Activated naive CD8-positive, alpha-beta T cell treated with anti-CD3 and anti-CD28 coated beads for 36 hours (primary cell): ENCODE measurements at places on chromosomes 5 and 9.
A peak's percentile ranks its signal among the peaks of the same experiment; 100 is the strongest.

DNA sequence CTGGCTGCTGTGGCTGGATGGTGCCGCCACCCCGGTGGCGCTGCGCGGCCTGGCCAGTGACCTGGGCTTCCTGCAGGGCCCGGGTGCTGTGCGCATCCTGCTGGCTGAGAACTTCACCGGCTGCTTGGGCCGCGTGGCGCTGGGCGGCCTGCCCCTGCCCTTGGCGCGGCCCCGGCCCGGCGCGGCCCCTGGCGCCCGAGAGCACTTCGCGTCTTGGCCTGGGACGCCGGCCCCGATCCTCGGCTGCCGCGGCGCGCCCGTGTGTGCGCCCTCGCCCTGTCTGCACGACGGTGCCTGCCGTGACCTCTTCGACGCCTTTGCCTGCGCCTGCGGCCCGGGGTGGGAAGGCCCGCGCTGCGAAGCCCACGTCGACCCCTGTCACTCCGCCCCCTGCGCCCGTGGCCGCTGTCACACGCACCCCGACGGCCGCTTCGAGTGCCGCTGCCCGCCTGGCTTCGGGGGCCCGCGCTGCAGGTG, 17.5 kb downstream of the CRB2 start:
- peaks cover 40% of the 10 kb centered on the region for H3K27me3 ChIP-seq
- no peak overlapping the region for H3K27ac ChIP-seq
- DNase-seq: peak; percentile 24
- H3K4me1 ChIP-seq: no peaks in the 10 kb centered on the region

DNA sequence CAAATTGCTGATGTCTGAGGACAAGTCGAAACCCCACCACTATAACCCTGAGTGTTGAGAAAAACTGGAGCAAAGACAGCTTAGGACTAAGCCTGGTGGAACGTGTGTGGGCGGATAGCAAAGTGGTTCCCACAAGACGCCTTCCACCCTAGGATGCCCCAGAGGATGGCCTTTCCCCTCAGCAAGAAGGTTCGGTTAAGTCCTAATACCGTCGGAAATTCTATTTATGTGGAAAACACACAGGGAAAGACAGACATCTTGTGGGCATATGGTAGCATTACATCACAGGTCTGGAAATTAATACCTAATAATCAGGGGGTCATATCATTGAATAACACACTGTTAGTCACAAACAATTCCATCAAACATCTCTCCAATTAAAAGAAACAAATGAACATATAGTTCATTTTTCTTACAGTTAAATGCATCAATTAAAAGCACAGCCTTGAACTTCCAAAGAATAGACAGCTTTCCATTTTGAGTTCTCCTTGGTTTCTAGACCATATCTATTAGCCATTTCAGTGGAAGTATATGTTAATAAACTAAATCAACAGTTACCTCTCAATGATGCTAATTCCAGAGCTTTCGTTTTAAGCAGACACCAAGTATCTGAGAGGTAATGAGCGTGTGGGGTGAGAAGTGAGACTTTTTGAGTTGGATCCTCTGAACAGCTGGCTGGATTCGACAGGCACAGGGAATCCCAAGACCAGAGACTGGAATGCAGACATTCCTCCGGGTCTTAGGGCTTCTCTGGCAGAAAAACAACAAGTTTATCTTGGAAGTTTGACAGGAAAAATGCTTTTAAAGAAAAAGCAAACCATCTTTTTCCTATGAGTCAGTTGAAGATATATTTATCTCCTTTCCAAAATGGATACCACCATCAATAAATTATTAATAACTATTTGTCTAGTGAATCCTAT, 2.9 kb upstream of the ICE1 start:
- peaks cover 7% of the 10 kb centered on the region for H3K36me3 ChIP-seq
- no peak overlapping the region for H3K4me3 ChIP-seq
- no peak for DNase-seq
- H3K4me1 ChIP-seq: peaks cover 18% of the 10 kb centered on the region
- H3K27ac ChIP-seq: no peak overlapping the region
- no peaks in the 10 kb centered on the region for H3K27me3 ChIP-seq

GRCh38 chr5:16669776-16670175, 53.0 kb upstream of the RETREG1 start:
- H3K4me1 ChIP-seq: peaks cover 15% of the 10 kb centered on the region
- no peak overlapping the region for H3K27ac ChIP-seq
- H3K4me3 ChIP-seq: no peak overlapping the region
- no peaks in the 10 kb centered on the region for H3K36me3 ChIP-seq
- H3K27me3 ChIP-seq: no peaks in the 10 kb centered on the region

- no peak overlapping the region for H3K4me3 ChIP-seq
- H3K27me3 ChIP-seq: no peaks in the 10 kb centered on the region
- H3K27ac ChIP-seq: no peak overlapping the region
- H3K36me3 ChIP-seq: no peaks in the 10 kb centered on the region
- no peaks in the 10 kb centered on the region for H3K4me1 ChIP-seq
Measured at GRCh38 chr5:78597974-78598371, 50.6 kb downstream of the LHFPL2 start.

- H3K4me1 ChIP-seq: peaks cover 6% of the 10 kb centered on the region
- no peak overlapping the region for H3K27ac ChIP-seq
- peaks cover 8% of the 10 kb centered on the region for H3K27me3 ChIP-seq
- no peaks in the 10 kb centered on the region for H3K36me3 ChIP-seq
- DNase-seq: no peak
- H3K4me3 ChIP-seq: no peak overlapping the region
Measured at GRCh38 chr9:99663856-99664255, 157.8 kb upstream of the NR4A3 start.

- no peaks in the 10 kb centered on the region for H3K4me1 ChIP-seq
- no peak for DNase-seq
- no peak overlapping the region for H3K27ac ChIP-seq
Measured at GRCh38 chr5:146744068-146744745, 134.3 kb downstream of the PPP2R2B start.

DNA sequence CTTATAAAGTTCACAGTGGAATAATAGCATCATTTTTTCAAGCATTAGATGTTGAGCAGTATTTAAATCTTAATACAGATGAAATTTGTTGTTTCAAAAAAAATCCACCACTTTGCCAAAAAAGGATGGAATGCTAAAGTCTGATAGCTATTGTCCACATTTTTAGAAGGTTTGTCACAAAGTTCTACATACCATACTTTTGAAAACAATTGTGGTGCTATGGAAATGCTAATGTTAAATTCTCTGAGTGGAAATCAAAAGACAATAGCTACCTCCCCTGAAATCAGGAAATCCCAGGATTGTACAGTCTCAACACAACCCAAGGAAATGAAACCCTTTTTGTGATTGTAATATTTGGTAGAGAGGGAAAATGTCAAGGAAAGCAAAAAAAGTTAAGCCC, 19.3 kb upstream of the GRAMD2B start:
- H3K4me3 ChIP-seq: no peak overlapping the region
- H3K4me1 ChIP-seq: no peaks in the 10 kb centered on the region
- H3K36me3 ChIP-seq: peaks cover 5% of the 10 kb centered on the region
- no peak overlapping the region for H3K27ac ChIP-seq
- no peaks in the 10 kb centered on the region for H3K27me3 ChIP-seq

DNA sequence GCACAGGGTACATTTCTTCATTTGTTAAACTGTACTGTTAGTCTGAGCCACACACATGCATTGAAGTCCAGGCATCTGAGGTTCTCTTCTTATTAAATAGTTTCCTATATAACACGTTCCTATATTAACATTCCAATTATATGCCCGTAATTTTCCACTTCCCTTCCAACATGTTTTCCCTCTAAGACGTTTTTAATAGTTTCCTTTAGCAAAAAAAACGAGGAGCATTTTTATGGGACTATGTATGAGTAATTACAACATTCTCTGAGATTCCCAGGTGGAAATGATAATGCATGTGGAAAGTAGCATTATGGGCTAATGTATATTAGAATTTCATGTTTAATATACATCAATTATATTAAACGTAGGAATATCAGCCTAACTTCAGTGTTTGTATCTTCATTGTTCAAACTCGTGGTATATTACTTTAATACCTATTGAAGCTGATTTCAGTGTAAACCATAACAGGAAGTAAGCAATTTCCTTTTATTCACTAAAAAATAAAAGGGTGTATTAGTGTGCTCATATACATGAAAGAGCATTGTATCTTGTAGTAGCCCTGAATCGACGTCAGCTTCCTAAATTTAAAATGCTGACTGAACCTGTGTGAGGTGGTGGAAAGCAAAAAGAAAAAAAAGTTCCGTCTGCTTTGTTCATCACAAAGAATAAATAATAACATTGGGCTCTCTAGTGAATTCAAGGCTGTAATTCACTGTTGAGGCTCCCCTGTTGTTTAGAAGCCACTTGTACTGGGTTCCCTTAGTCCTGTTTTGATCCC, 11.3 kb downstream of the SMARCA2 start:
- H3K36me3 ChIP-seq: peaks cover 37% of the 10 kb centered on the region
- no peak overlapping the region for H3K4me3 ChIP-seq
- H3K4me1 ChIP-seq: peaks cover 87% of the 10 kb centered on the region
- no peak overlapping the region for H3K27ac ChIP-seq

DNA sequence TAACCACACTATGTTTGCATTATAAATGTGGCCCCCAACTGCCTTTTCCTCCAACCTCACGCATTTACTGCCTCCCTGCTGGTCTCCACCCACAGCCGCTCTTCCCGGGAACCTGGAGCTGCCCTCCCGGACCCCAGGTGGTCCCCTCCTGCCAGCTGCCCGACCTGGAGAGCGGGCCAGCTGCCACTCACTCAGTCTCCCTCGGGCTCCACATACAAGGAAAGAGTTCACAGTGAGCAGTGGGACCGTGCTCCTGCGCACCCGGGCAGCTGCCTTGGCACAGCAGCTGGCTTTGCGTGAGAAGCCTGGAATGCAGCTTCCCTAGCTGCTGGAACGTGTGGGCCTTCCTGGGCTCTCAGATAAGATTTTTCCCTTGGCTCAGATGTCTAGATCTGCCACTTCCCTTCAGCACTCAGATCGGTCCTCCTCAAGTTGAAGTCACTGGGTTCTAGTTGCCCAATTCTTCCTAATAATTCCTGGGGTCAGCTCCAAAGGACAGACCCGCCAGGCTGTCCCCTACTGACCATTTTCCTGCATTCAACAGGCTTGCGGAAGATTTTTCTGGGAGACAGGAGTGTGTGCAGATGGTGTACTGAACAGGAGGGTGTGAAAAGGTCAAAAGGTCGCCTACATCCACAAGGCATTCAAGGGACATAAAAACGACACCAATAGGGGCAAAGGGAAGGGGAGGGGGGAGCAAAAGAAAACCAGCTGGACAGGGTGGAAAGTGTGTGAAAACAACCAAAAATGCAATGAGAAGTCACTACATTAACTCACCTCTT, 69.1 kb downstream of the MYO10 start:
- no peak overlapping the region for H3K27ac ChIP-seq
- no peaks in the 10 kb centered on the region for H3K27me3 ChIP-seq
- H3K36me3 ChIP-seq: no peaks in the 10 kb centered on the region
- DNase-seq: no peak

- peaks cover 12% of the 10 kb centered on the region for H3K4me1 ChIP-seq
- H3K36me3 ChIP-seq: peaks cover 5% of the 10 kb centered on the region
- H3K4me3 ChIP-seq: no peak overlapping the region
Measured at GRCh38 chr9:93893899-93894690, 61.1 kb downstream of the BARX1 start.

DNA sequence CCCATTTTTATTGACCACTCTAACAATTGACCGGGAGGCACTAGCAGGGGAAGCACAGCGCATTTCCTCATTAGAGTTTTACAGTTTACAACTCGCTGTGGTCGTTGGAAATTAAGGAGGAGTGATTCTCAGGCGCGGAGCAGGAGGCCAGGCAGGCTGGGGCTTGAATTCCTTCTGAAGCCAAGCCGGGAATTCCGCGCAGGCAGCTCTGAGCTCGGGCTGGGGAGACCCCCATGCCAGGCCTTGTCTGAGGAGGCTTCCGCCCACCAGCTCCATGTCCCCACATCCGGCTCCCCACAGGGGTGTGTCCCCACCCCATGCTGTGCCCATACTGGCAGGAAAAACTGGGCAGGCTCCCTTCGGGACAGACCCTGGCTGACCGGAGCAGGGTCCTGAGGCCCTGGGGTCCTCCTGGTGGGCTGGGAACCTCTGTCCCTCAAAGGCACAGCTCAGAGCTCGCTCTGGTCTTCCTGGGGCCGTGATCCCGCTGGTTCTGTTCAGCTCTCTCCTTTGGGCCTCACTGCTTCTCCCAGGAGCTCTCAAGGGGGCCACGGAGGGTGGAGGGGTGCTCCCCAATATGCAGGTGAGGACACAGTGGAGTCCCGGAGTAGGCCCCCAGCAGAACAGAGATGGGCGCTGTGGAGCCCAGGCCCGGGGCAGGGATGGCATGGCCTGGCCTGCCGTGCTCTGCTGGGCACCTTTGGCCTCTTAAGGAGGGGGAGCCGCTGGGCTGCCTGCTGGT, 1.3 kb upstream of the NRARP start:
- no peak overlapping the region for H3K27ac ChIP-seq
- no peak for DNase-seq
- peaks cover 22% of the 10 kb centered on the region for H3K27me3 ChIP-seq

DNA sequence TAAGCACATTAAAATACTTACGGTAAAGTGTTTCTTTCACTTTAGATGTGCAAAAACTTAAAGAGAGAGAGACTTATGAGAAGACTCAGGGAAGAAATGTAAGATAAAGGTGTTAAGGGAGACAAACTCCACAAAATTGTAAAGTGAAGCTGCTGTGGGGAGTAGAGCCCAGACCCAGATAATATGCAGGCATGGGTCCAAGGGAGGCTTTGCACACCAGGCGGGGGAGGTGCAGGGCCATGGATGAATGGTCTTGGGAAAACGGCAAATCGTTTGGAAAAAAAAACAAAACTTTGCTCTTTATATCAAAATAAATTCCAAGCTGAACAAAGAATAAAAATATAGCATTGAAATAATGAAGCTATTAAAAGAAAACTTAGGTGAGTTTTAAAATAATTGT, 9.1 kb downstream of the SYK start:
- peaks cover 6% of the 10 kb centered on the region for H3K4me1 ChIP-seq
- H3K27me3 ChIP-seq: peaks cover 40% of the 10 kb centered on the region
- H3K4me3 ChIP-seq: no peak overlapping the region
- no peak overlapping the region for H3K27ac ChIP-seq
- no peaks in the 10 kb centered on the region for H3K36me3 ChIP-seq

- no peaks in the 10 kb centered on the region for H3K4me1 ChIP-seq
- no peaks in the 10 kb centered on the region for H3K36me3 ChIP-seq
- DNase-seq: no peak
- no peak overlapping the region for H3K4me3 ChIP-seq
- no peak overlapping the region for H3K27ac ChIP-seq
Measured at GRCh38 chr9:86706391-86706790, 240.9 kb downstream of the GAS1 start.

DNA sequence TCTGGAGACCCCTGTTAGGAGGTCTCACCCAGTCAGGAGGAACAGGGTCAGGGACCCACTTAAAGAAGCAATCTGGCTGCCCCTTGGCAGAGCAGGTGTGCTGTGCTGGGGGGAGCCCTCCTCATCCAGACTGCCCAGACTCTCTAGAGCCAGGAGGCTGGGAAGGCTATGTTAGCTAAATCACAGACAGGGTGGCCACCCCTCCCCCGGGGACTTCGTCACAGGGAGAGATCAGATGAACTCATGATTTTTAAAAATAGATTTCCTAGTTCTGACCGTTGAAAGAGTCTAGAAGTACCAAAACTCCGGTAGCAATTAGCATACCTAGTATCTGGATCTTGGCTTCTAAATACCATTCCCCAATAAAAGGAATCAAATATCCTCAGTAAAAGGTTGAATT, 35.0 kb upstream of the FOXB2 start:
- H3K36me3 ChIP-seq: no peaks in the 10 kb centered on the region
- H3K27me3 ChIP-seq: peaks cover 8% of the 10 kb centered on the region
- no peak overlapping the region for H3K4me3 ChIP-seq
- no peak for DNase-seq
- H3K27ac ChIP-seq: no peak overlapping the region

GRCh38 chr5:134007581-134008265, 2.9 kb upstream of the VDAC1 start:
- DNase-seq: no peak
- H3K27me3 ChIP-seq: peaks cover 7% of the 10 kb centered on the region
- peaks cover 16% of the 10 kb centered on the region for H3K4me1 ChIP-seq
- no peak overlapping the region for H3K4me3 ChIP-seq
- no peak overlapping the region for H3K27ac ChIP-seq
- H3K36me3 ChIP-seq: peaks cover 27% of the 10 kb centered on the region
